Islet precursor cell (in vitro differentiated cells): ENCODE measurements at places on chromosomes 1 and 21.

GRCh38 chr1:208903251-208903905 is 659.2 kb upstream of the PLXNA2 start:
- DNase-seq: no peak

DNA sequence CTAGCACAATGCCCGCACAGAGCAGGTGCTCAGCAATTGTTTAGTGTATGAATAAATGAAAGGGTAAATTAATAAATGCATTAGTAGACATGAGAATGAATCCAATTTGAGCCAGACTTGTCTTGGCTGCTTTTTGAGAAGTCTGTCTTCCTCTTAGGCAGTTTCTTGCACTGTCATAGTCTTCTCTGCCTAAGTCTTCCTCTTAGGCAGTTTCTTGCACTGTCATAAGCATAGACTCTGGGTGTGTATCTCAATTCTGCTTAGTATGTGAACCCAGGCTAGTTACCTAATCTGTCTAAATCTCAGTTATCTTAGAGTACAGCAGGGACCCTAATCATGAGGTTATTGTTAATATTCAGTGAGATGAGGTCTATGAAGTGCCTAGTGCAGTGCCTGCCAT is 27.2 kb downstream of the NHLH2 start:
- DNase-seq: no peak

DNA sequence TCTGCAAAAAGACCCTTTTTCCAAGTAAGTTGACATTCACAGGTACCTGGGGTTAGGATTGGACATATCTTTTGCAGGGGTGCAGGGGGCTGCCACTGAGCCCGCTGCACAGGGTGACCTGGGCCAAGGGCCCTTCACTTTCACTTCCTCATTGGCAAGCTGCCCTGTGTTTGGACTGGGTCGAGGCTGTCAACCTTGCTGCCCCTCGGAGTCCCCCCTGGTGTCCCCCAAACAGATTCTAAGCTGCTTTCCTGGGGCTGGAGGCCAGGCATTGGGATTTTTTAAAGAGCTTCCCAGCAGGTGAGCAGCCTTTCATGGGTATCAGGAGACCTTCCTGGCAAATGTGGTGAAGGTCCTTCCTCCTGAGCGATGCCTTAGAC is 7.9 kb upstream of the UMODL1 start:
- DNase-seq: no peak

GRCh38 chr21:15874615-15875014 is 144.8 kb downstream of the USP25 start:
- DNase-seq: no peak

DNA sequence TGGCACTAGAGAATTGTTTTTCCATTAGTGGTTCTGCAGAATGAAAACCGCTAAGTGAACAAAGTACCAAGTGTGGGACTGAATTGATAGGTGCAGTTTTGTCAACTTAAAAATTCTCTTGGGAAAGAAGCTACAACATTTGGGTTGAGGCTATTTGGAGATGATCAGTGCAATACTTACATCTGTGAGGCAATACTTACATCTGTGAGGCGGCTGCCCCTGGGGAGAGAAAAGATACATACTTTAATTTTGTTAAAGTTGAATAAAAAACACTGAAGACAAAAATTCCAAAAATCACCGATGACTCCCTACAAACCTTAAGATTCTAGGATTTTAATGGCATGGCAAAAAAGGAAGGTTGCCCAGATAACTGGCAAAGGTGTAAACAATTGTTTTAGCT is 1.7 kb downstream of the CFAP410 start:
- no peak for DNase-seq

GRCh38 chr1:234127026-234127671 is 222.7 kb downstream of the SLC35F3 start:
- DNase-seq: no peak

- DNase-seq: no peak
These were observed 13.9 kb downstream of the DDX20 start for GRCh38 chr1:111769517-111770146.

- DNase-seq: no peak
These were observed 121.5 kb downstream of the OLFML2B start for GRCh38 chr1:161902182-161902581.

GRCh38 chr1:60888126-60888525 is 194.2 kb upstream of the NFIA start:
- no peak for DNase-seq

- no peak for DNase-seq
These were observed 41.2 kb downstream of the SKI start for GRCh38 chr1:2269193-2269921.

DNA sequence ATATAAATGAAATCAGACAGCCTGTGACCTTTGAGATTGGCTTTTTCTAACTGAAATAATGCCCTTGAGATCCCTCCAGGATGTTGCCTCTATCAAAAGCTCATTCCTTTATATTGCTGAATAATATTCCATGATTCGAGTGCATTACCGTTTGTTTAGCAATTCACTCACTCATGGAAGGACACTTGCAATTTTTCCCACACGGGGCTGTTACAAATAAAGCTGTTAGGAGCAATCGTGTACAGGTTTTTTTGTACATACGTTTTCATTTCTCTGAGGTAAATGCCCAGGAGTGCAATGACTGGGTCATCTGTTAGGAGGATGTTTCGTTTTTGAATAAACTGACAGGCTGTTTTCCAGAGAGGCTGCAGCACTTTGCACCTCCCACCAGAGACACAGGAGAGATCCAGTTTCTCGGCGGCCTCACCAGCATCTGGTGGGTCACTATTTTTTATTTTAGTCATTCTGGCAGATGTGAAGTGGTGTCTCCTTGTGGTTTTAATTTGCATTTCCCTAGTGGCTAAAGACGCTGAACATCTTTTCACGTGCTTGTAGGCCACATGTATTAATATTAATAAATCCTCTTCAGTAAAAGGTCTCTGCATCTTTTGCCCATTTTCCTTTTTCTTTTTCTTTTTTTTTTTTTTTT is 11.0 kb downstream of the PRDM15 start:
- DNase-seq: no peak

- DNase-seq: no peak
These were observed 423.2 kb downstream of the RWDD3 start for GRCh38 chr1:95657248-95657647.

DNA sequence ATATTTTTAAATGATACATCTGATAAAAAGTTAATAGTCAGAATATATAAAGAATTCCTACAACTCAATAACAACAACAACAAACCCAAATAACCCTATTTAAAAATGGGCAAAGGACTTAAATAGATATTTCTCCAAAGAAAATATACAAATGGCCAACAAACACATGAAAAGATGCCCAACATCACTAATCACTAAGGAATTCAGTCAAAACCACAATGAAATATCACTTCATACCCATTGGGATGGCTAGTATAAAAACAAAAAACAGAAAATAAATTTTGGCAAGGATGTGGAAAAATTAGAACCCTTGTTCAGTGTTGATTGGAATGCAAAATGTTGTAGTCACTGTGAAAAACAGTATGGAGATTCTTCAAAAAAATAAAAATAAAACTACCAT is 184.8 kb upstream of the RAB4A start:
- no peak for DNase-seq

- no peak for DNase-seq
These were observed 300.3 kb upstream of the B3GALT2 start for GRCh38 chr1:193486671-193487229.

GRCh38 chr21:45372732-45373355 is 32.1 kb upstream of the COL18A1 start:
- no peak for DNase-seq

GRCh38 chr1:176382163-176382562 is 80.8 kb upstream of the PAPPA2 start:
- no peak for DNase-seq

GRCh38 chr1:200642481-200642880 is 21.9 kb upstream of the KIF14 start:
- DNase-seq: no peak

GRCh38 chr1:202159534-202160371 is 649 bp downstream of the PTPN7 start:
- no peak for DNase-seq

DNA sequence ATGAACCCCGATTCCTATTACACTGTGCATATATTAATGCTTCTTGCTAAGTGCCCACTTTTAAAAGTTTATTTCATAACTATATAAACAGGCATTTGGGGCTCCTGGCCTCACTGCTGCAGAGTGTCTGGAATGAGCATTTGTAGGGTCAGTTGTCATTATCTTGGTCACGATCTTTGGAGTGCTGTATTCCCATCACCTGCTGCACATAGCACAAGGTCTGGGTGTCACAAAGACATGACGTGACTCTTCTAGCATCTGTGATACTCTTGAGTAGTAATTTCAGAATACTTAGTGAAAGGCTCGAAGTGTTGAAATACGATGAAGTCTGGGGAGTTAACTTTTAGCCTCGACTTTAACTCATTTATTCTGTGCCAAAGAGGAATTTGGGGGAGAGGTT is 186.4 kb downstream of the FMN2 start:
- DNase-seq: no peak

DNA sequence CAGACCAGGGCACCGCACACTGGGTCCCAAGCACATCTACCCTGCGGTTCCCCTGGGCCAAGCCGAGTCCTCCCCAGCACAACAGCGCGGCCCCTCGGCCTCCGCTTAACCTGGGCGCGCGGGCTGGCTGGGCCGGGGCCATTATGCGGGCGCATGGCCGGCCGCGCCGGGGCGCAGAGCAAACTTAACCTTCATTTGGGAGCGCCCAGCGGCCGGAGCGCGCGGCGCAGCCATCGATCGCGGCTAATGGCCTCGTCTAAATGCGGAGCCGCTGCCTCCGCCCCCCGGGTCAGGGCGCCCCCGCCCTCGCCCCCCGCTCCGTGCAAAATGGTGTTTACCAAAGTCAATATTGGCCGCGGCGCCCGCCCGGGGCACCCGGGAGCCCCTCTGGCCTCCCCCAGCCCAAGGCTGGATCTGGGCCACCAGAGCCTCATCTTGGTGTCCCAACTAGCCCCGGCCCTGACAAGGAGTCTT is 272.1 kb downstream of the TRABD2B start:
- peak; percentile 73 for DNase-seq

DNA sequence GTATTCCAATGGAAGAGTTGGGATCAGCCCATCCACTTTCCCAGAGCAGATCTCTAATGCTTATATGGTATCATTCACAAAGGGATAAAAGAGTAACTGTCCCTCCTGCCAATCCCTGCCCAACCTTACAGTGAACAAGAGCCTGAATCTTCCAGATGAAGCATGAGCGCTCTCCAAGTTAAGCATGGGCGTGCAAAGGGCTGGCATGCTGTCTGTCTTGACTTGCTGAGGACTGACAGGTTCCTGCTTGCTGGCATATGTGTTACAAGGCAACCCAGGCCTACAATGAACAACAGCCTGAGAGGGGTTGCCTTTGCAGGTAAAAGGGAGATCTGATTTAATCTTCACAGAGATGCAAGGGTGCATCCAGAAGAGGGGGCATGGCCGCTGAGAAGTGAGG is 155.6 kb upstream of the SOD1 start:
- DNase-seq: no peak

- DNase-seq: no peak
These were observed 318.9 kb upstream of the PBX1 start for GRCh38 chr1:164240081-164240480.

GRCh38 chr1:180562640-180563025 is 3.9 kb downstream of the OVAAL start:
- DNase-seq: no peak

GRCh38 chr1:219940707-219941106 is 12.3 kb upstream of the SLC30A10 start:
- DNase-seq: no peak

DNA sequence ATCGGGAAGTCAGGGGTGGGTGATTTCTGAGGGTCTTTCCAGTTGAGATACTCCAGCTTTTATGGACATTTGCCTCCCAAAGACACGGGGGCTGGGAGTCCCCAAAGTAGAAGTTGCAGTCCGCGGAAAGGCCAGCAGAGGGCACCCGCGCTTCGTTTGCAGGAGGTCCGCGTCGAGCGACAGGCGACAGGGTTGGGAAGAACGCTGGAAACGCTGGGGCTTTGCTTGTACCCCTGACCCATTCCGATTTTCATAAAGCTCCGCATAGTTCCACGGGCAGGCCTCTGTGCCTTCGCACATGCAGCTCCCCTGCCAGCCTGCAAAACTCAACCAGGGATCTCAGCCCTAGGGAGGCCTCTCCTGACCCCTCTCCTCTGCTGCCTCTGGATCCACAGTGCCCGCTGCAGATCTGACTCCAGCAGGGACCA is 44.2 kb upstream of the LAPTM5 start:
- DNase-seq: peak; percentile 87

DNA sequence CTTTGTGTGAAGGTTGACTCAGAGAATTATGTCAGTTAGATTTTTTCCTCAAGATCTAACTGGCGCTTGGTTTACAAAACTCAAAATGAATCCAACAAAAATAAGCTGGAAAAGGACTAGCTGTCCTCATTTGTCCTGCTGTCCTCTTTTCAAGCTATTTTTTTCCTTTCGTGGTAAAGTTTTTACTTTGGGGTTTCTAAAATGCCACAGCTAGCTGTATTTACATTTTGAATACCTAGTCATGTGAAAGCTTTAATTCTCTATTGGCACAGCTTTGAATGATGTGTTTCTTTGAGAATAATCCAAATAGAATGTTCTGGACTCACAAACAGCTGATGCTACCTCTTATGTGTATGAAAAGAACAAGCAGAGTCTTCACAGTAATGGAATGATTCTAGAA is 673.6 kb upstream of the NR5A2 start:
- DNase-seq: no peak

DNA sequence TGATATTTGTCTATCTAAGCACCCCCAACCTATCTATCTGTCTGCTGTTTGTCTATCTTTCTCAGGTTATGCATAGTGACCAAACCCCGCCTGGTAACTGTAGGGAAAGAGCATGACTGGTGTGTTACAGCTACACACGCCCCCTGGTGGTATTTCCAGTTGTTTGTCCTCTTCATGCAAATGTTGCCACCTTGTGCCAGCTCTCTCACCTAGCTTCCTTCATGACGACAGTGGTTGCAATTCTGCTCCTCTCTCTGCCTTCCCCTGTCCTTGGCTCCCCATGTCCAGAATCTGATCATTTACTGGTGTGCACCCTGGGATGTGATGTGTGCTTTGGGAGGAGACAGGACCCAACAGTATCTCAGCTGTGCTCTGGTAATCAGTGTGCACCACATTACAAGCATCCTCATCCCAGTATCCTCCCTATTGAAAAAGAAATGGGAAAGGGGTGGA is 8.1 kb upstream of the INKA2 start:
- peak; percentile 77 for DNase-seq

DNA sequence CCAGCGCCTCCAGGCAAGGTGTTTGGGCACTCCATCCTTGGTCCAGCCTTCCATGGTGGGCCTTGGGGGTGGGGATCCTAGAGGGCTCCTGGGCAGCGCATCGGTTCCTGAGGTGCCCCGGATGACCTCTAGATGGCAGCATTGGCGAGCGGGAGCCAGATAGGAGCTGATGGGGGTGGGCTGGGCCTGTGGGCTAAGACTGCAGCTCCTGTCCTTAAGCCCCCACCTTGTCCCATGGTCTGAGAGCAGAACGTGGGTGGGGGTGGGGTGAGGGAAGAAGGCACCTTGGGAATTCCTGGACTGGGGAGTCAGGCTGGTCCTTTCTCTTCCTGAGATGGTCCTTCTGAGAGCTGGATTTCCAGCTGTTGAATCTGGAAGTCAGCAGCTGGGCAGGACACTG is 93.4 kb upstream of the CSF3R start:
- peak; percentile 85 for DNase-seq
